Breast epithelium (tissue), 4 donors: ENCODE measurements at places on chromosomes 6 and 20. TPM values are rescaled to one million over a fixed set of nuclear protein-coding genes. Genes with fewer than 3 reads are reported as not detected.

GRCh38 chr20:20340443-20340842 is 27.5 kb upstream of the INSM1 start:
- DNase-seq: no peak

DNA sequence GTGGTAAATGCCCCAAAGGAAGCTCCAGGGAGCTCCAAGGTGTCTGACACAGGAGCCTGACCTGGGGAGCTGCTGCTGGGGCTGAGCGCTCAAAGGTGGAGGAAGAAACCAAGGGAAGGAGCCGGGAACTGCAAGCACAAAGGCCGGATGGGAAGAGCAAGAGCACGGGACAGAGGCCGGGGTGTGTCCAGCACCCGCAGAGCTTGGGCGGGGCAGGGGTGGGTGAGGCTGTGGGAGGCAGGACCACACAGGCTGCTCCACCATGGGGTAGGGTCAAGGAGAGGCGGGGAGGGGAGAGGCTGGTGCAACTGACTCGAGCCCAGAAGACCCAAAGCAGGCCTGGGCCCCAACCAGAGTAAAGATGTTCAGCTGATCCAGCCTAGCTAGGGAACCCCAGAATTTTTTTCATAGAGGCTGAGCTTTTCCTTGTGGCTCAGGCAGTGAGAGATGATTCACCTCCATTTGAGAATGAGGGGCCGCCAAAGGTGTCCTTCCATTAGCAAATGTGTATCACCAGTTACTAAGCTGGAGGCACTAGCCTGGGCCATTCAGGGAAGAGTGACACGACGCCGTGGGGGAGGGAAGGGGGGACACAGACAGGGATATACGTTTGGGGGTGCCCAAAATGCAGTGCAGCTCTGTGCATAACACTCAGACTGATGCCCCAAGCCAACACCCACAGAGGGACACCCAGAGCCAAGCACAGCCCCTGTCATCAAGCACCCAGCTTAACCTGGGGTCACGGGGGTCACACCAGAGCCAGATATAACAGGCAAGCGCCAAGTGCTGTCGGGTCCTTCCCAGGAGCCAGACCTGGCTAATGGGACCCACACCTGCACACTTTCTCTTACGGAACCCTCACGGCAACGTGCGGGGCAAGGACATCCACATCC is 21.3 kb upstream of the TLDC2 start:
- no peak for DNase-seq

DNA sequence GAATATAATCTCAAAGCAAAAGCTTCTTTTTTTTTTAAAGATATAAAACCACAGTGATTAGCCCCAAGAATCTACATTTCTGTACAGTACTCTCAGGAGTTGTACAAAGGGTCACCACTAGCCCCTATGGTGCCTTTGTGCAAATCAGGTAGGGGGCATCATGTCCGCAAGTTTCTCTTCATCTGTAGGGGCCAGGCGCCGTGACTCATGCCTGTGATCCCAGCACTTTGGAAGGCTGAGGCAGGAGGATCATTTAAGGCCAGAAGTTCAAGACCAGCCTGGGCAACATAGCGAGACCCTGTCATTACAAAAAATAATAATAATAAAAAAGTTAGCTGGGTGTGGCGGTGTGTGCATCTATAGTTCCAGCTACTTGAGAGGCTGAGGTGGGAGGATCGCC is 63.9 kb downstream of the ZMYND8 start:
- DNase-seq: no peak

- DNase-seq: no peak
Measured at GRCh38 chr6:18206591-18206990, 51.4 kb downstream of the KDM1B start.

RPS10 gene
- total RNA-seq: 5,786 TPM

DNA sequence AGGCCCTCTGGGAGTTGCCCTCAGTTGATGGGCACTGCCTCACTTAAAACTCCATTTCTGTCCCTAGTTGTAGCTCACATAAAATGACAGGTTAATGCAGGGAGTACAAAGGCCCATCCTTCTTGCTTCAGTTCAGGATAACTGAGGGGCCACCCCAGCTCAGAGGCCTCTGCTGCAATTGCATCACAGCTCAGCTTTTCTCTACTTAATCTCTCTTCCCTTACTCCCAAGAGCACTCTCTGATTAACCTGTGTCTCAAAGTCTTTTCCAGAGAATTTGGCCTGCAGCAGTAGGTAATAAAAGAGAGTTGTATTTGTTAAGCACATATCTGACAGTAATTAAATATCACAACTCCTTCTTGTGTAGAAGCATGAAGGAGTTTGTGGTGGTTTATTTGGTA is 40.9 kb upstream of the FLRT3 start:
- no peak for DNase-seq
